Vagina (tissue), 2 donors: ENCODE measurements at places on chromosomes 3 and 15. TPM values are rescaled to one million over a fixed set of nuclear protein-coding genes. Genes with fewer than 3 reads are reported as not detected.

GRCh38 chr3:144496141-144496835 is 524.7 kb downstream of the DIPK2A start:
- H3K27ac ChIP-seq = no peak overlapping the region
- H3K4me3 ChIP-seq = no peak overlapping the region
- H3K36me3 ChIP-seq = no peaks in the 10 kb centered on the region
- H3K4me1 ChIP-seq = no peaks in the 10 kb centered on the region
- H3K27me3 ChIP-seq = no peaks in the 10 kb centered on the region

DNA sequence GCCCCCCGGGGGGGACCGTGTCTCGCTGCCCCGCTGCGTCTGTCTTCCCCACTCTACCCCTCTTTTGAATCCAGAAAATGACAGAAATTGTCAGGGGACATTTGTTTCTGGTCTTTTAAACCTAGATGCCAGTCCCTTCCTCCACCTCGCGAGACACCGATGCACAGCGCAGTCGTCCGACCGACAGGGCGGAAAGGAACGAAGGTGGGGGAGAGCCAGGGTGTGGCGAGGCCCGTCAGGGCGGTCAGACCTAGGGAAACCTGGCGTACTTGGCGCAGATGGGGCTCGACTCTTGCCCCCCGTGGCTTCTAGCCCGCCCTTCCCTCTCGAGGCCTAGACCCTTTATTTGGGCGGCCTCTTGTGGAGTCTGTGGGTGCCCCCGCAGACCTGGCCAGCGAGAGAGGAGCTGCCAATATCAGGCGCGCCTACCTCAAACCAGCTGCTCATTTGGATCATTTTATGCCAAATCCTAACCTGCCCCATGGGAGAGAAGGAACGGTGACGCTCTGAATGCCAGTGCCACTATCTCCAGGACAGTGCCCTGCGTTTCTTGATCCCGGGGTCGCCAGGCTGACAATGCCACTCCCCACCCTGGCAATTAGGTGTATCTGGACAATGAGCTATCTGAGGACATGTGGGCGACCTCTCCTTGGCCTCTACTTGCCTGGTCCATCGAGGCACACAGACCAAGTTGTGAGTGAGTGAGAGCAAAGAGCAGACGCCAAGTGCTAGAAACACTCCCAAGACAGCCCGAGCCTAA is 500 bp upstream of the RAB6B start:
- H3K27me3 ChIP-seq = no peaks in the 10 kb centered on the region
- H3K4me1 ChIP-seq = peaks cover 16% of the 10 kb centered on the region
- DNase-seq = no peak
- no peak overlapping the region for H3K27ac ChIP-seq
- no peaks in the 10 kb centered on the region for H3K36me3 ChIP-seq
- peak overlapping the region; percentile 80 for H3K4me3 ChIP-seq

- DNase-seq = no peak
- no peak overlapping the region for H3K4me3 ChIP-seq
- H3K27ac ChIP-seq = no peak overlapping the region
Measured at GRCh38 chr15:51696566-51696965, 15.3 kb downstream of the SCG3 start.

DNA sequence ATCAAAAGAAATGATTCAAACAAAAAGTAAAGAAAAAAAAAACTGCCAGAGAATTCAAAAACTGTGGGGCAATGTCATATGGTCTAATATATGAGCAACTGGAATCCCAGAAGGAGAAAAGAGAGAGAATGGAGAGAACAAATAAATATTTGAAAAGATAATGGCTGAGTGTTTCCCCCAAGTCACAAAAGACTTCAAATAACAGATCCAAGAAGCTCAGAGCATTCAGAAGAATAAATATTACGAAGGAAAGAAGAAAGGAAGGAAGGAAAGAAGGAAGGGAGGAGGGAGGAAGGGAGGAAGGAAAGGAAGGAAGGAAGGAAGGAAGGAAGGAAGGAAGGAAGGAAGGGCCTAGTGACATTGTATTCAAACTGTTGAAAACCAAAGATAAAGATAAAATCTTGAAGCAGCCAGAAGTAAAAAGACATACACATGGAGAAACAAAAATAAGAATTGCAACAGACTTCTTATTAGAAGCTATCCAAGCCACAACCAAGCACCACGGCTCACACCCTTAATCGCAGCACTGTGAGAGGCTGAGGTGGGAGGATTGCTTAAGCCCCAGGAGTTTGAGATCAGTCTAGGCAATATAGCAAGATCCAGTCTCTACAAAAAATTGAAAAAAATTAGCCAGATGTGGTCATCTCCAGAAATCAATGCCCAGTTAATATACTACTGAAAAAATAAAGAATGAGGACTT is 118.9 kb upstream of the IGSF10 start:
- no peaks in the 10 kb centered on the region for H3K36me3 ChIP-seq
- no peak overlapping the region for H3K27ac ChIP-seq
- no peak overlapping the region for H3K4me3 ChIP-seq

DNA sequence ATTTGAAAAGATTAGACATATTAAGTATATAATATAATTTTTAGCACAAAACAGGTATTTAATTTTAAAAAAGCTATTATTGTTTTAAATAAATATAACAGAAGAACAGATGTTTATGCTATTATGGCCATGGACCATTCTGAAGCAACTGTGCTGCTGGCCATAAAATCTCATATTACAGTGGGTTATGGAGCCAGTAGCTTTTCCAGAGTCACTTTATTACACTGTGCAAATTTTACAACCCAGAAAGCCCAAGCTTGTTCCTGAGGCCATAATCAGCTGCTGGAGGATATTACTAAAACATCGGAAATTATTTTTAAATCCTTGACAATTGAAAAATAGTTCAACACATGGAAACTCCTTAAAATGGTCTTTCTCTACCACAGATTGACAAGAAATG is 557.3 kb upstream of the KCNMB2 start:
- no peaks in the 10 kb centered on the region for H3K27me3 ChIP-seq
- H3K27ac ChIP-seq = no peak overlapping the region
- no peak for DNase-seq
- no peak overlapping the region for H3K4me3 ChIP-seq
- no peaks in the 10 kb centered on the region for H3K4me1 ChIP-seq

MST1R gene
- total RNA-seq = 38.1 TPM

TMEM40 gene
- total RNA-seq = 31.7 TPM

C3orf85 gene
- total RNA-seq = not detected

PLXNB1 gene
- 257 TPM for total RNA-seq

PCLAF gene
- total RNA-seq = 8.1 TPM
